EH (cell line): ENCODE measurements at places on chromosomes 1 and 21.

DNA sequence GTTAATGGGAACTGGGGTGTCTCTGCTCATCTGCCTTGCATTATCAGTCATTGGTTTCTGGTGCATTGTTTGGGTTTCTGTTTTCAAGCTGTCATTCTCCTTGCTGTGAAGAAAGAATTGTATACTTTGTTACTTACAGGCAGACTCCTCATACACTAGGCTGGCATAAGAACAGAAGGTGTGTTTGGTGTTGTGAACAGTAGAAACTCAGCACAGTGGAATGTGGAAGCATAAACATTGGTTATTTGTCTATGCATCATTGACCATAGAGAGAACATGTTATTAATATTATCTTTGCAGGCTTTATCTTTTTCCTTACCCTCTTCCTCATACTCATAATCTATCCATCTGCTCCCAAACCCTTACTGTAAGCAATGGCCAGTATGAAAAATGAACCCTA is 18.2 kb downstream of the C1orf87 start:
- DNase-seq = no peak

DNA sequence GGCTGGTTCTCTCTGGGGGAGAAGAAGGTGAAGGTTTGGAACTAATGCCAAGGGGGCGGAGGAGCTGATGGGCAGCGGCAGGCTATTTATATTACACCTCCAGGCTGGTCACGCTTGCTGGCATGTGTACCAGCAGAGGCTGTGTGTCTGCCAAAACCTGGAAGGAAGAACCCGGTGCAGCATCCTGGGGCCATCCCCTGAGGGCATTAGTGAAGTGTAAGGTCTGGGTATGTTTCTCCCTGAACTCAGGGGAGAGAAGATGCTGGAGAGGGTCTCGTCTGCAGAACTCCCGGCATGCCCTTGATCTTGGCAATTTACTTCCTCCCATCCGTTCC is 5.3 kb downstream of the DISP3 start:
- DNase-seq = no peak

GRCh38 chr1:80675454-80675853 is 1125.3 kb upstream of the ADGRL2 start:
- peak; percentile 1 for DNase-seq

GRCh38 chr1:197399755-197400521 is 131.9 kb downstream of the CRB1 start:
- DNase-seq = peak; percentile 65

- DNase-seq = no peak
Observed at GRCh38 chr1:64956733-64957441, 9.5 kb downstream of the JAK1 start.

- DNase-seq = no peak
Observed at GRCh38 chr1:9316080-9316444, 23.4 kb downstream of the SPSB1 start.

DNA sequence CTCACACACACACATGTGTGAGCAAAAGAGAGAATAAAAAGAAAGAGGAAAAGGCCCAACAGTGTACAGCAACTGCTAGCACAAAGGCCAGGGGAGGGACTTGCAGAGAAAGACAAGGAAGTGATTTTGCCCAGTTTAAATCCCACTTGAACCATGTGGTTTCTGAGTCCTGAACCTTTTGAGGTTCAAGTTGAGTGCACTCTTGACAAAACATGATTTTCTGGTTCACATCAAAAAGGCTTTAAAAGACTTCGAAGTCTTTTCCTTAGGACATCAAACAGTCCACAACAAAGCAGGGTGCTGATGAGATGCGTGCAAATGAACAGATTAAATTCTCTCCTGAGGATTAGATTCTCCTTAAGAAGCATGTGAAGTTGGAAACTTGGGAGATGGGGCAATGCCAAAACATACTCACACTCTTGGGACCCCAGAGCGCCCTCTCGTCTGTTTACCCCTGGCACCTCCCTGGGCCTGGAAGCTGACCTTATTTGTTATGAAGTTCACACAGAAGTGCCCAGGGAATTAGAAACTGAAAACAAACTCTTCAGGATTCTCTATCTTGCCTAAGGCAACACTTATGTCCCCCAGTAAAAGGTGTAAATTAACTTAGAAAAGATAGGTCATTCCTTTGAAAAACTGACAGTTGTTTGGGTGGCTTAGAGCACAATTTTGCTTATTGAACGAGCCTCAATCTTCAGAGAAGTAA is 31.5 kb downstream of the RNF220 start:
- DNase-seq = no peak

DNA sequence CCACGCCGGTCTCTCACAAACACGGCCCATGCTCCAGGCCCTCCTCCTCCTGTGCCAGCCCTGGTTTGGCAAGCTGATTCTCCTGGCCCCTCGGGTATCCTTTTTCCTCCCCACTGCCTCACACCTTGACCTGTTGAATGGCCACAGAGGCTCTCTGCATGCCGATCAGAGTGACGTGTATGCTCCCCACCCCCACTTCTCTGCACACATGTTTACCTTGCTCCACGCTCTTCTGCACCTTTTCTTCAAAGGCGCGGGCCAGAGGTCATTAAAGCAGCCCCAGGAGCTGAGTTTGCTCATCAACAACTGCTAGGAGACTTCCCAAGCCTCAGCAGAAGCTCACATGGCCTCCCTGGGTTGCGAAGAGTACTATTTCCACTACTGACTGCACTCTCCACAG is 139.3 kb upstream of the EDN2 start:
- no peak for DNase-seq

DNA sequence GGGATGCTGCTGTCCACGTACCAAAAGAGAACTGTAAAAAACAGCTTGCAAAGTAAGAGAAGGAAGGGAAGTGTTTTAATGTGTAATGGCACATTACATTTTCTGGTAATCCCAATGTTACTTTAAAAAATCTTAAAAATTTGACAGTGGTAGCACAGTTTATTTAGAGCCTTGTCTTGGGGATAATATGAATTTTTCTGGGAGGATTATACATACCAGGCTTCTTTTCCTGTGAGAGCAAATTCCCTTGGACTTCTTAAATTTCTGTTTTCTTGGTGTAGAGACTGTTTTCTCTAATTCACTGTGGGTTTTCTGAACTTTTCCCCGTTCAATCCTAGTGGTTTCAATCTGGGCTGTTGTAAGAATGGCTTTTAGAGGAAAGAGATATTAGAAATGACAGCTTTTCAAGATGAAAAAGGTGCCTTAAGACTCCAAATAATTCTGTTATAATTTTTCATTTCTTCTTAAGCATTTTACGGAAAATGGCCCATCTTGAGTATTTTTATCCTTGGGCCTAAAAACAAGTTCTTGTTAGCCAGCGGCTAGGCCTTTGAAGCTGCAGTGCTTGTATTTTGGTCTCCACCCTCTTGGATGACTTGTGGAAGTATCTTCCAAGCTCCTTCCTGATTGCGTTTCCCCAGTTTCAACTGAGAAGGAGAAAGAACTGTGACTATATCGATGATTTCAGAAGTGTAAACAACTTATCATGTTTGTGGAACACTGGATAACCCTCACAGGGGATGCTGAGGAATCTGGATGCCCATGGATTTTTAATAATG is 70.0 kb downstream of the LEPR start:
- peak; percentile 62 for DNase-seq

- peak; percentile 60 for DNase-seq
Observed at GRCh38 chr1:38038861-38039260, 7.7 kb downstream of the POU3F1 start.

- no peak for DNase-seq
Observed at GRCh38 chr21:14736162-14736561, 190.0 kb upstream of the SAMSN1 start.

DNA sequence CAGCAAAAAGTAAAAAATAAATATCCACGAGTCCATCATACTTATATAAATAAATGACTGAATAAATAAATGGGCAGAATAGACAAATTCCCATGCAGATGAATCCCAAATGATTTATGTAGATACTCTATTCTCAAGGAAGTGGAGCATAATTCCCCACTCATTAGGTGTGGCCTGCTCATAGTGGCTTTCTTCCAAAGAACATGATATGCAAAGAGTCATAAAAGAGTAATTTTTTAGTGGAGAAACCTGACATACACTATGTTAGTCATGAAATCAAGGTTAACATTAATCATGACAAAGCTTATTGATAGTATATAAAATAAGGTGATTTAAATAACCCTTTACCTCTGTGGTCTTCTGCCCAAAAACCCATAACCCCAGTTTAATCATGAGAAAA is 298.9 kb downstream of the DPYD start:
- no peak for DNase-seq

DNA sequence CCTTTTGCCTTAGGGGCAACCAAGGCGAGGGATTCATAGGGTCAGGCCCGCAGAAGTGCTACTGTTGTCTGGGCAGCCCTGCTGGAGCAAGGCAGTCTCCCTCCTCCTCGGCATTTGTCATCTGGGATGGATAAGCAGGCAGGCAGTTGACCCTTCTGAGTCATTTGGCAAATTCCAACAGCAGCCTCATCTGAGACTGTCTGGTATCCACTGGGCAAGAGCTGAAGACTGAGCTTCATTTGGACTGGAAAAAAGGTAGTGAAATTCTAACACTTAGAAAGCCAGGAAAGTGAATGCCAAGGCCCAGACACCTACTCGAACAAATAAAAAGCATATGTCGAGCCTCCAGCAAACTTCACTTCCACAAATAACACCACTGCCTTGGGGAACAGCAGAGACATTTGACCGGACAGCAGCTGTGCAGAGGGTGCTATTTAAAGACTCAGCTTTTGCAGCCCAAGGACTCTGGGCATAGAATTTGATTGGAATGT is 4.0 kb upstream of the ZBTB40 start:
- DNase-seq = peak; percentile 92

DNA sequence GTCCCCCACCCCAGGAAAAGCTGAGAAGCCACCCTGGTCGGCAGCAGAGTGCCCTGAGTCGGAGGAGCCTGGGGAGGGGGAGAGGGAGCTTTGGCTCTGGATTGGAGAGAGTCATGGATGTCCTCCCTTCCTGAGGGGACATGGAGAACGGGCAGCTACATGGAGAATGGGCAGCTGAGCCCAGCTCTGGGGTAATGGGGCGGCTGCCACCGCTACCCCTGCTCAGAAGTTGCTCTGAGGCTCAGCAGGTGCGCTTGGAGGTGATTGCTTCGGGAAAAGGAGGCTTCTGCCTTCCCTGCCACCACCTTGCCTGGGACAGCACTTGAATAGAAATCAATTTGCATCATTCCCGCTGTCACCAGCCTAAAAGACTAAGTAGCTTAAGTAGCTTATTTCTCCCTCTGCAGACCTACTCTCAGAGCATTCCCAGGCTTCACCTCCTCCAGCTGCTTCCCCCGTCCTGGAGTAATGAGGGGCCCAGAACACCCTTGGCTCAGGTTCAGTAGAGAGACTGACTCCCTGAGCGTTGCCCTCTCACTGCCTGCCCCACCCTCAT is 8.3 kb downstream of the DISP3 start:
- no peak for DNase-seq

GRCh38 chr1:56550138-56550858 is 29.1 kb downstream of the PLPP3 start:
- DNase-seq = no peak

- no peak for DNase-seq
Observed at GRCh38 chr1:7376676-7377075, 394.4 kb upstream of the VAMP3 start.

DNA sequence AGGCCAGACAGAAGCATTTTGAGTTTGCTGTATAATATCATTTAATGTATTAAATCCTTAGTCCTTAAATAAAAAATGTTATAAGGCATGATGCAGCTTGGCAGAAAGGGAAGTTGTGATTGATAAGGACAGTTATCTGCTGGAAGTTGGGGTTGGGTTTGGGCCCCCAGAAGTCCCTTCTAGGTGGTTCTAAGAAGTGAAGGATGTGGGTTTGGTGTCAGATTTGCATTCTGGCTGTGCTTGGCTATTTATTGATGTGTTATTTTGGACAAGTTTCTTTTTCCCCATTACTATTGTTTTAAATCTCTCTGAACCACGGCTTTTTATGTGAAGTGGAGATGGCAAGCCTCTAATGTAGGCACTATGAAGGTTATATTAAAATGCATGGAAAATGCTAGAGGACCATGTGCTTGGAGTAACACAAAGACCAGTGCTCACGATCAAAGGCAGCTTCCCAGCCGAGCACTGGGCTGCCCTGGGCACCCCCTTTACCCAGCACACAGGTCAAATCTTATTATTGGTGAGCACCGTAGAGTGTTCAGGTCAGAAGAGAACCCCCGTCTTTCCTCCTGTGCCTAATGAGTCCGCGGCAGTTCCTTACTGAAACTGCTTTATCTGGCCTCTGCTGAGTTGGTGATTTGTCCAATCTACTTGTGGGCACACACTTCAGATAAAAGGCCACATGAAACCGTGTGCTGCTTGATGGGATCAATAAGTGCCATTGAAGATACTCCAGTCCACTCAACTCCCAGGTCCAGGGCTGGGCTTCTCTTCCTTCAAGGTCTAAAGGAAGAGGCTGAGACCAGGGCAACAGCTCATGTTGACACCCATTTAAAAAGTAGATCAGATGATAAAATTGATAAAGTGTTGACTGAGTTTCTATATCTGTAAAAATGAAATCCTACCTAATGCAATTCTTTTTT is 212.0 kb downstream of the PRDM2 start:
- DNase-seq = no peak

DNA sequence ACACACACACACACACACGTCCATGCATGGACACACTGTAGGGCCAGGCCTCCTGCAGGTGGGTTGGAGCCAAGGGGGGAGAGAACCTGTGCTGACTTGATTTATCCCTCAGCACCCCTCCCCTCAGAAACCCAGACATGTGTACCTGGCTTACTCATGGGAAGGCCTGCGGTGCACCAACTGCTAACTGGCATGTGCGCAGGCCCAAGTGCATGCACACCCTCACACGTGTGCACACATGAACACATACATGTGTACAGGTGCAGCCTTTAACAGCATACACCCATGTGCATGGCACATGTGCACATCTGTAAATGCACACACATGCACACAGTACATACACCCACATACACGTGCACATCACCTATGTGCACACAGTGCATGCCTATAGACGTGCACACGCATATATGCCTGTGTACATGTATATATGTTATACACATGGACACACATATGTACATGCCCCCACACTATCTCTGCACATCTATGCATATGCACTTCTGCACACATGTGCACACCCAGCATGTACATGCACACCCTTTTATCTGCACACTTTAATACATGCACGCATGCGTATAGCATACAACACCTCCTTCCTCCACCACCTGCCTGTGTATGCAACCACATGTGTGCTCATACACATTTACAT is 67.5 kb downstream of the TRIM11 start:
- no peak for DNase-seq

DNA sequence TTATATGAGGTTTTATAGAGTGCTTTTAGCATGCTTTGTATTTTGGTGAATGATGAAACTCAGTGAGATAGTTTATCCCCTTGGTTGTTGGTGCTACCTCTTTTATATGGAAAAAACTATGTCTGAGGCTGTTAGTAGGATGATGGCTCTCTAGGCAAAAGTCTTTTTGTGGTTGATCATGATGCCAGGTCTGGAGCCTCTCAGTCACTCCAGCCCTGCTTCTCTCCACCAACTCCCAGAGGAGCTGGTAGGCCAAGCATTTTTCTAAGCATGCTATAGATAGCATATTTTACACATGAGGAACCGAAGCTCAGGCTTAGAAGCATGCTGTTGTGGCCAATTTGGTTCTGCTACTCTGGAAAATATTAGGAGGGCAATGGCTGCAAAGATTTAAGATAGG is 82.2 kb downstream of the FMN2 start:
- DNase-seq = peak; percentile 77

GRCh38 chr1:77825131-77825709 is 45.8 kb downstream of the MIGA1 start:
- peak; percentile 67 for DNase-seq

- DNase-seq = peak; percentile 68
Observed at GRCh38 chr1:118338936-118339335, 153.9 kb upstream of the SPAG17 start.
